ENCODE measurements at places on chromosomes 1 and 21. TPM values are rescaled to one million over a fixed set of nuclear protein-coding genes. Genes with fewer than 3 reads are reported as not detected.

DNA sequence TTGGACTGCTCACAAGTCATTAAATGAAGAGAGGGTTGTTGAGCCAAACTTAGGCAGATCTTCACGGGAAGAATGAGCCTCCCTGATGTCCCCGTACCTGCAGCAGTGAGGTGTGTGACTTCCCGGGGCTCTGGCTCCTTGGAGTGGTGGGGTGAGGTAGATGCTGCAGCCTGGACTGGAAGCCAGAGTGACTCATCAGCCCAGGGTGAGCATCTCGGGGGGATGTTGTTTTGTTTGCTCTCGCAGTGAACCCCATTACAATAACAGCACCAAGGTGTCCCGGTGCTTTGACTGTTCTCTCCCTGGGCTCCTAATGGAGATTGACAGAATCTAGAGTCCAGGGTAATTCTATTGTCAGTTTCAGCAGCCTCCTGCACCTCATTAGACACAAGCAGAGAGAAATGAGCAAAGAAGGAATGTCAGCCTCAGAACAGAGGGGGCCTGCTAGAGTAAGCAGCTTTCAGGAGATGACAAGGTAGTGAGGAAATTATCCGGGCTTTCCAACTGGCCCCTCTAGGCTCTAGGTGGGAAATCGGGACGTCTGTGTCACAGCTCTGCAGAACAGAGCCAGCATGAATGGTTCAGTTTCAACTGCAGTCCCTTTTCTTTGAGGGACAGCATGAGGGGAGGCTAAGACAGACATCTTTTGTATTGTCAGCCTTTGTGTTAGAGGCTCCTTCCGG, 36.0 kb upstream of the LRRN2 start:
- no peak for DNase-seq

- DNase-seq, result no peak
Measured at GRCh38 chr1:236530959-236531358, 7.2 kb downstream of the LGALS8 start.

AMY1B gene
- not detected for total RNA-seq

DNA sequence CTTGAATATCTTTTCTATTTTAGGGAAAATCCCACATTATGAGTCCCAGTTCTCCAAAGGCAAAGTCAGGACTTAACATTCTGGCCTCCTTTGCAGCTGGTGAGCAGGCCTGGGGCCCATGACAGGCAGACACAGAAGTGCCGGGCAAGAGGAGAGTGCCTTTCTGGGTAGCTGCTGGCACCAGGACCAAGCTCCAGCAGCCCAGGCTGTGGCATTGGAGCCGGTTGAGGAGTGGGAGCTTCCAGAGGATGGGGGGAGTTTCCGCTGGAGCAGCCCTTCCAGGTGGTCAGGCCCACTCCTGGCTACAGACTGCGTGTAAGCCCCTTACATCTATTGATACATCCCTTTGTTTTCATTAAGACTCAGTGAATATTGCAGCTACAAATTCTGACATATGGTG, 123.9 kb downstream of the URB2 start:
- DNase-seq, result no peak

DNA sequence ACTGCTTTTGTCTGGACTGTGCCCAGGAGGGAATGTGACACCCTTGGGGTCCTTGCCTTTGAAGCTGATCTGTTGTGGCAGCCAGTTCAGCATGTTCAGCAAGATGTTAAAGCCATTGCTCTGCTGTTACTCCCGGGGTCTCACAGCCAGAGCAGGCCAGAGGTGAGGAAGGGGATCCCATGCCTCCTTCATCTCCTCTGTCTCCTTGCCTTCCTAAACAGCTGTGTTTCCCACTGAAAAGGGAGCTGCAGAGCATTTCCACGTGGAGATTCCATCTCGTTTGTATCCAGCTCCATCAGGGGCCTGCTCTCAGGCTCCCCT, 135.8 kb upstream of the COL6A1 start:
- DNase-seq, result no peak

- DNase-seq, result no peak
Measured at GRCh38 chr1:21247892-21248715, 42.2 kb downstream of the ECE1 start.

DNA sequence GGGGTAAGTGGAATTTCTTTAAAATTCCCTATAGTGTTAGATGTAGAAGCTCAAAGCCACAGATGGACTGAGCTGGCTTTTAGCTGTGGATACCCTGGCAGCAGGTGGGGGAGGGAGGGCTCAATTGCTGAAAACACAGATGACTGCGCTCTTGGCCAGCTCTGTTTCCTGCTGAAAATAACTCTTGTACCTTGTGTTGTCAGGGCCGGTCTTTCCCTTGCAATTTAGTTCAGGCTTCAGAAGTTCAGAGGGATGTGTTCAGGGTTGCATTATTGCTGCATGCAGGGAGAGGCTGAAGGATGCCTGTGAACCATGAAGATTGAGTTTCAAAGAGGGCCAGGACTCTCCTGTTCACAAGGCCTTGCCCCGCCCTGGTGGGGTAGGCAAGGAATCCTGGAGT, 58.1 kb upstream of the GCLM start:
- no peak for DNase-seq

DNA sequence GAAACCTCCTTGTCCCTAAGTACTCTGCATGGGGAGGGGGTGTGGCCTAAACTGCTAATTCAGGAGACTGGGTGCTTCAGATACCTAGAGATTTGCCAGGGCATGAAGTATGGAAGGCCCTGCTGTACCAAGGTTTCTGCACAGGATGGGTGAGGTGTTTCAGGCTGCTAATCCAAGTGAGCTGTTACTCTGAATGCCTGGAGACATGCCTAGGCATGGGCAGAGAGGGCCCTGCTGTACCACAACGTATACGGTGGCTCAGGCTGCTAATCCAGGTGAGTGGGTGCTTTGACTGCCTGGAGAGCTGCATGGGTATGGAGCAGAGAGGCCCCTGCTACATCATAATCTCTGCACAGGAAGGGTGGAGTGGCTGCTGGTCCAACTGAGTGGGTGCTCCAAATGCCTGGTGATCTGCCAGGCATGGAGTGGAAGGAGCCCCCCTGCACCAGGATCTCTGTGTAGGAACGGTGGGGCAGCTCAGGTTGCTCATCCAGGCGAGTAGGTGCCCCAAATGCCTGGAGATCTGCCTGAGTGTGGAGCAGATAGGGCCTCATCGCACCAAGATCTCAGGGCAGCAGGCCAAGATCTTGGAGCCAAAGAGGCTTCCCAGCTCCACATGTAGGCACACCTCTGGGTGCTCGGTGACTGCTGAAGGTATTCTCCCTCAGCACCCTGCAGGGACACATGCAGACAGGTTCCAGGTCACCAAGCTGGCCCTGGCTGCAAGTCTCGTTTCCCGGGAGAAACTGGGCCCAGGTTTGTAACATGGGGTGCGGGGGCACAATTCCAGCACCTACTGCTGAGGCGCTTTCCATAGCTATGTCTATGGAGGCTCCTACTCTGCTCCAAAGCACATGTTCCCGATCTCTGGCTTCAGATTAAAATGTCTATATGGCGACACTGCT, 252.5 kb upstream of the PLXNA2 start:
- no peak for DNase-seq

SMYD2 gene
- 49.3 TPM for total RNA-seq

GRCh38 chr1:29474274-29475244, 238.2 kb downstream of the PTPRU start:
- no peak for DNase-seq

- DNase-seq, result no peak
Measured at GRCh38 chr21:44050276-44050675, 38.2 kb downstream of the TRAPPC10 start.

DNA sequence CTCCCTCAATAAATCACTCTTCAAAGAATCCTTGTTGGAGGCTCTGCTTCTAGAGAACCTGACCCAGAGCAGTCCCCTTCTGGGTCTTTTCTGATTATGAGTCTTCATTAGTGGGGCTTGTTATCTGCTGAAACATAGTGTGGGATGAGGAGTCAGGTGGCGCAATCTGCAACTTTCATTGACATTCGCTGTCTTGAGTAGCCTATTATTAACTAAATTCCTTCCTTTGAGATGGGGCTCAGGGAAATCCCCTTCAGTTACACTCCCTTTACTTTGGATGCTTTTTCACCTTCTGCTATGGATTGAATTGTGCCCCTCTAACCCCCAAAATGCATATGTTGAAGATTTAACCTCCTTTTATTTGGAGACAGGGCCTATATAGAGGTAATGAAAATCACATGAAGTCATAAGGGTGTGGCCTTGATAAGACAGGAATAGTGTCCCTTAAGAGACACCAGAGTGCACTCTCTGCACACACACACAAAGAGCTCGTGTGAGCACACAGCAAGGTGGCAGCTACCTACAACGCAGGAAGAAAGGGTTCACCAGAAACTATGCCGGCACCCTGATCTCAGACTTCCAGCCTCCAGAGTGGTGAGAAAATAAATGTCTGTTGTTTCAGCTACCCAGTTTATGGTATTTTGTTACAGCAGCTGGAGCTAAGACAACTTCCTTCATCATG, 19.5 kb downstream of the DIO1 start:
- no peak for DNase-seq

AMIGO1 gene
- 2.7 TPM for total RNA-seq

DNA sequence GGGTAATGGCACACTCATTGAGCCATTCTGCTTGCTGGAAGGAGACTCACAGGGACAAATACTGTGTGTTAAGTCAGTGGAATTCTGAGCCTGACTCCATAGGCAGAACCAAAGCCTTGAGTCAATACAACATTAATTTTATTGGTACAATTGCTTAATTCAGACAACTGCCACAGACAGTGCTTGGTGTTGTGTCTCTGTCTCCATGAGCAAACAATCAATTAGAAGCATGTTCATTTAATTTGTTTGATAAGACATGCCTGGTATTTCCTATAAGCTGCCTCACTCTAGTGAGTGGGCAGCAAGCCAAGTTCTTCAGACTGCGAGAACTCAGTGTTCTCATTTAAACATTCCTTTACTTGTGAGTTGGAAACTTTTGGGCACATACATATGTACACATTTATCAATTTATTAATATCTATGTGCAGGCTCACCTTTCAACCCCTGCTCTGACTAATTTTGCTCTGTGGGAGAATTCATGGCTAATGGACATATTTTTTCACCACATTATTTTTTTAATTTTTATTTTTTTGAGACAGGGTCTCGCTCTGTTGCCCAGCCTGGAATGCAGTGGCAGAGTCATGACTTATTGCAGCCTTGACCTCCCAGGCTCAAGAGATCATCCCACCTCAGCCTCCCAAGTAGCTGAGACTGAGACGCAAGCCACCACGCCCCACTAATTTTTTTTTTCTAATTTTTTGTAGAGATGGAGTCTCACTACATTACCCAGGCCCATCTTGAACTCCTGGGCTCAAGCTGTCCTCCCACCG, 4.5 kb upstream of the SRSF10 start:
- peak; percentile 73 for DNase-seq

KANK4 gene
- 0.25 TPM for total RNA-seq

- DNase-seq, result peak; percentile 56
Measured at GRCh38 chr1:212346601-212347000, 61.4 kb downstream of the PPP2R5A start.

XCL1 gene
- total RNA-seq, result not detected

- no peak for DNase-seq
Measured at GRCh38 chr21:45531393-45532215, 10.6 kb downstream of the SLC19A1 start.

DNA sequence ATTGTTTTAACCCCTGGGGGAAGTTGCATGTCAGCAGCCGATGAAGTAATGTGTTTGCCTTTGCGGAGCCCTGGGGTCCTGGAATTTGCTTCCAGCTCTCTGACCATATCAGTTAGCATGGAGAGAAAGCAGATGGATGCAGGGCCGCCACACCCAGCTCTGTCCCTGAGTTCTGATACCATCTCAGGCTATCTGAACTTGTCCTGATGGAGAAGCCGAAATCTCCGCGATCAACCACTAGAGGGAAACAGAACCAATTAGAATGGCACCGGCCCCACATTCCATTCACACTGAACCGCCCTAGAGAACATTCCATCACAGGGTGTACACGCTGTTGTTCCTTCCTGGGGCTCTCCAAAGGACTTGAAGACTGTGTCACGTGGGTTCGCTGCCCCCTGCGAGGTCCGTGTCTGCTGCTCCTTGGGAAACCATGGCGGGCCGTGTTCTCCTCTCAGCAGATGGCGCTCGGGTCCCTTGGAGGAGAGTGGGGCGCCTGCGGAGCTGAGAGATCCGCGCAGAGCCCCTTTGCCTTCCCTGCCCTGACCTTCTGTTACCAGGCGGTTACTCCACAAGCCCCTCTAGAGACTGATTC, 75.4 kb downstream of the ABCA4 start:
- DNase-seq, result peak; percentile 98

KRTAP20-1 gene
- not detected for total RNA-seq

DNA sequence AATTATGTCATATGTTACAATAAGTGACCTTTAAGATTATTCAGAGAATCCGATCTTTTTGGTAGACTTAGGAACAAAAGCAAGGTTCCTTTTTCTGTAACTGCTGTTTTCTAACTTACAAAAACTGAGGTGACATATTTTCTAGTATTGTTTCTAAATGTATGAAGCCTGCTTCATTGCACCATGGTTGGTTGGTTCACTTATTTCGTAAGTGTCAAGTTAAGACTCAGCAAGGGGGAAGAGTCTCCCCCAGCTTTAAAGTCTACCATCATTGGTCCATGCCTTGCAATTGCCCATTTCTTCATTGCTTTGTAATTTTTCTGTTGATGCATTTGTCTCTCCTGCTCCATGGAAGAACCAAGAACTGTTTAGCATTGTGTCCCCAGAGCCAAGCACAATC, 136.9 kb downstream of the DISC1 start:
- no peak for DNase-seq

DNA sequence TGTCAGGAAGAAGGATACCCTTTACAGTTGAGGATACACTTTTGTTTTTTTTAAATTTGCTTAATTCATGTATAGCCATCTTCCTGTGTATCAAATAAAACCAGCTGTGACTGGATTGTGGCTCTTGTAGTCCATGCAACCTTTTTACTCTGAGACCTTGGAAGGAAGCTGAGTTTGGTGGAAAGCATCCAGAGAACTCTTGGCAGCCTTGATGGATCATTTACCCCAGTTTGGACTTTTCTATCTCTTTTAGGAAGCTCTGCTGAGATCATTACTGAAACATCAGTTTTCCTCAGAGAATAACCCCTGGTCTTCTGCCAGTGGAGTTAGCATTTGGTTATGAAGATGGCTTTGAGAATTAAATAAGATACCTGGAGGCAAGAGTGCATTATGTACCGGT, 21.2 kb upstream of the APOBEC4 start:
- peak; percentile 31 for DNase-seq

DNA sequence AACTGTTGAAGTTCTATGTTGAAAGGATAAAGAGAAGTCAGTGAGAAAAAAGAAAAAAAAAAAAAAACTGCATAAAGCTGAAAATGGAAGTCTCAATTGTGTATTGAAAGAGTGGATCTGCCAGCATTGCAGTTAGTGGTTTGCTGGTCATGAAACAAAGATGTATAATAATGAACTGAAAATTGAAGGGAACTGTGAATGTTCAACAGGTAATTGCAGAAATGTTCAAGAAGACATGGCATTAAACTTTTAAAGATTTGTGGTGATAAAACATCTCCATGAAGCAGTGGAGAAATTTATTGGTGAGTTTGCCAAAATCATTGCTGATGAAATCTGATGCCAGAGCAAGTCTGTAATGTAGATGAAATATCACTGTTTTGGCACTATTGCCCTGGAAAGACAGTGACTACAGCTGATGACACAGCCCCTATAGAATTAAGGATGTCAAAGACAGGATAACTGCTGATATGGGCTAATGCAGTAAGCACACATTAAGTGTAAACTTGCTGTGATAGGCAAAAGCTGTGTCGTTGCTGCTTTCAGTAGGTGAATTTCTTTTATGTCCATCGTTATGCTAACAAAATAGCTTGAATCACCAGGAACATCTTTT, 71.0 kb downstream of the RD3 start:
- DNase-seq, result peak; percentile 65

BSND gene
- total RNA-seq, result not detected

Measured in GM23248 (cell line).